Heart right ventricle (tissue), 16 donors: ENCODE measurements at places on chromosomes 4 and X. TPM values are rescaled to one million over a fixed set of nuclear protein-coding genes. Genes with fewer than 3 reads are reported as not detected.
A peak's percentile ranks its signal among the peaks of the same experiment; 100 is the strongest.

DNA sequence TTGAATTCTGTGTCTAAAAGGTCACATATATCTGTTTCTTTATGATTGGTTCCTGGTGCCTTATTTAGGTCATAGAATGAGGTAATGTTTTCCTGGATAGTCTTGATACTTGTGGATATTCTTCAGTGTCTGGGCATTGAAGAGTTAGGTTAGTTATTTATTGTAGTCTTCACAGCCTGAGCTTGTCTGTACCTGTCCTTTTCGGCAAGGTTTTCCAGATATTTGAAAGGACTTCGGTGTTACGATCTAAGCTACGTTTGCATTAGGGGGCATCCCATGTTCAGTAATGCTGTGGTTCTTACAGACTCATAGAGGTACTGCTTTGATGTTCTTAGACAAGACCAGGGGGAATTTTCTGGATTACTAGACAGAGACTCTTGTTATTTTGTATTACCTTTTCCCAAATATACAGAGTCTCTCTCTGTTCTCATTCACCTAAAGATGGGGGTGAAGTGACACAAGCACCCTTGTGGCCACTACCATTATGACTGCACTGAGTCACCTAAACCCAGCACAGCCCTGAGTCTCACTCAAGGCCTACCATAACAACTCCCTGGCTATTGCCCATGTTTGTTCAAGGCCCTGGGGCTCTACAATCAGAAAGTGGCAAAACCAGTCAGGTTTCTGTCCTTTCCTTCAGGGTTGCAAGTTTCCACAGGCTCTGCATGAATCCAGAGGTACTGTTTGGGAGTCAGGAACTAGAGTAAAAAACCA lies 30.1 kb upstream of the CYSLTR1 start:
- no peak for DNase-seq

GRCh38 chr4:143481361-143481760 lies 32.1 kb upstream of the SMARCA5 start:
- DNase-seq: no peak

ODAPH gene
- not detected for total RNA-seq

GRCh38 chr4:67480810-67481209 lies 64.5 kb downstream of the CENPC start:
- no peak for DNase-seq

DNA sequence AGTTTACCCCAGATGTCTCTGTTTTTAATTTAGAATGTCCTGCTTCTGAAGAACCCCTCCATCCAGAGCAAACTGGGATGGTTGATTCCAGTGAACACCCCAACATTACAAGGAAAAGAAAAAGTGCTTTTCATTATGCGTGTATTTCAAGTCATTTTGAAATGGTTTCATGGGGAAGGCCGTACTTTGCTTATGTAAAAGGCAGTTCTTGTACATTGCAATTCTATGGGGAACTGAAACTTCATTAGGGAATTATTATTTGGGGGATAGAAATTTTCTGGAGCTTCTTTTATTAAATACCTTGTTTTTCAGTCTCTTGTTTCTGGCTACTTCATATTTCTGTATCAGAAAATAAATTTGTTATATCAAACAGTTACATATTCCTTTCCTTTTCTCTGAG lies 96.9 kb upstream of the ZNF518B start:
- DNase-seq: no peak

GRCh38 chrX:69000877-69001276 lies 164.4 kb downstream of the PJA1 start:
- DNase-seq: no peak

SYTL5 gene
- total RNA-seq: not detected

GRCh38 chr4:177047070-177047850 lies 254.5 kb upstream of the VEGFC start:
- peak; percentile 52 for DNase-seq

- no peak for DNase-seq
Observed at GRCh38 chrX:152901816-152902501, 4.1 kb downstream of the ZNF185 start.

DNA sequence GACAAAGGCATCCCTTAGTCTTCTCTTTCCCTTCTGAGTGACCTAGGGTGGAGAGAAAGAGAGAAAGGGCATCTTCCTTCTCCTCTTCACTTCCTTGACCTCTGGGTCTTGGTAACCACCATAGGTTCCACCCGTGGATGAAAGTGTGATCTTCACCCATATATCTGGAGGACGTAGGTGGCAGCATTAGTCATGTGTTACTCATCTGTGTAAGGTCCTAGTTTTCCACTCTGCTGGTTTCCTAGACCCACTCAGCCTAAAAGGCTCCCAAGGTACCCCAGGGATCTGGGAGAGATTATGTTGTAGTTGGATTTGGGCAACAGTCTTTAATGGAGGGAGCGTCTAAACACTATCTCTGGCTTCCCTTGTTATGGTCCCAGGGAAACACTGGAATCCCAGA lies 45.5 kb upstream of the RAB9B start:
- no peak for DNase-seq

MAB21L2 gene
- total RNA-seq: 0.12 TPM

- no peak for DNase-seq
Observed at GRCh38 chr4:28469387-28469786, 1608.7 kb downstream of the STIM2 start.

- DNase-seq: no peak
Observed at GRCh38 chrX:42695800-42696358, 82.1 kb downstream of the PPP1R2C start.
